D341Med (cell line): ENCODE measurements at places on chromosomes 7 and 10.

DNA sequence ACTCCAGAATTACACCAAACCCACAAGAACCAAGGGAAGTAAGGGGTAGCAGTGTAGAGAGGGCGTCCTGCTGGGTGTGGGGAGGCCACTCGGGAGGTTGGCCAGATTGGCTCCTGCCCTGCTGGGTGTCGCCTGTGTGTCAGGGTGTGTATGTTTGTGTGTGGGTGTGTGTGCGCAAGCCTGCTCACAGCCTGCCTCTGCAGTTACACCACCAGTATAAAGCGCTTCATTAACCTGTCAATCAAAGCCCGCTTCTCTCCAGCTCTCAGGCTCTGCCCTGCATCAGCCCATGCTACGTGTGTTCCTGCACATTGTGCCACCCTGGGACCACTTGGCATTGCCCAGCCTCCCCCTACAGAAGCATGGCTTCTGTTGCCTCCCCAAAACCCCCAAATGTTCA is 83.3 kb upstream of the PAX2 start:
- no peak for DNase-seq

- no peak for DNase-seq
These were observed 36.8 kb downstream of the CUX1 start for GRCh38 chr7:101854084-101854865.

DNA sequence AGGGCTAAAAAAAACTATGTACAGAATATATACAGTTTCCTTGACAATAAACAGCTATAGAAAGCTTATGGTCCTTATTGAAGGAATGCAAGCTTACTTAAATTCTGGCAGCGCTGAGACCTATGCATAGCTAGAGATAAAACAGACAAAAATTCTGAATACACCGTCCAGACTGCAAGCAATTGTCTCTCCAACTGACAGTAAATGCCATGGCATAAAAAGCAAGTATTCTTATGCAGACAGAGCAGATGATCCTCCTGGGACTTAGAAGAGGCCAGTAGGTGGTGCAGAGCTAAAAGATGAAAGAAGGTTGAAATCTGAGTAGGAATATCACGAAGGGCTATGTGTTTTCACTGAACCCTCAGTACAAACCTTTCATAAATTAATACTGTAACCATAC is 157.0 kb upstream of the CACNA2D1 start:
- no peak for DNase-seq

DNA sequence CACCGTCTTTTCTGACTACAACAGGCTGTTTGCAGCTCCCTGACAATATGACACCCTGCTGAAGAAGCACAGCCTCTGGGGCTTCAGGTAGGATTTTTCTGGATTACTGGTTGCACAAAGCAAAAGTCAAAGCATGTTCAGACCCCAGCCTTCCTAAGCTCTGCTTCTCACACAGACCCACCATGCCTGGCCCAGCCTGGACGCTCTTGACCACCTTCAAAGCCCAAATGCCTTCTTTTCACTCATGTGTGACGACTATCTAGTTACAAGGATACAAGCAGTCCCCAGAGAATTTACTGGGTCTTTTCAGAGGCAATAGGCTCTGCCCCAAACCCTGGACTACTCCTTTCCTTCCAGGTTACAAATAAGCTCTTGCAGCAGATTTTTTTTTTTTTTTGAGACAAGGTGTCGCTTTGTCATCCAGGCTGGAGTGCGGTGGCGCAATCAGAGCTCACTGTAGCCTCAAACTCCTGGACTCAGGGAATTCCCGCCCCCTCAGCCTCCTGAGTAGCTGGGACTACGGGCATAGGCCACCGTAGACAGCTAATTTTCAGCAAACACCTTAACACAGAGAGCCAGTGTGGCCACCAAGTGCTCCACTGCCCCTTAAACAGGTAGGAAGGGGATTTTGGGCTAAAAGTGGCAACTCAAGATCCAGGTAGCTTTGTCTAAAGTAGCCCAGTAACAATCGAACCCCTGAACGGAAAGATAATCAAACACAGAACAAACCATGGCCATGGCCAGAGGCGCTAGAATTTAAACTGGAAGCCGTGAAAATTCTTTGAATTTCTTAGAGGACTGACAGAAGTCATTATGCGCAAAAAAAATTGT is 16.2 kb downstream of the SVIL start:
- DNase-seq: no peak
